ENCODE measurements at places on chromosomes 12 and 14.

- DNase-seq, result no peak
Observed at GRCh38 chr12:13183620-13184019, 12.9 kb upstream of the EMP1 start.

DNA sequence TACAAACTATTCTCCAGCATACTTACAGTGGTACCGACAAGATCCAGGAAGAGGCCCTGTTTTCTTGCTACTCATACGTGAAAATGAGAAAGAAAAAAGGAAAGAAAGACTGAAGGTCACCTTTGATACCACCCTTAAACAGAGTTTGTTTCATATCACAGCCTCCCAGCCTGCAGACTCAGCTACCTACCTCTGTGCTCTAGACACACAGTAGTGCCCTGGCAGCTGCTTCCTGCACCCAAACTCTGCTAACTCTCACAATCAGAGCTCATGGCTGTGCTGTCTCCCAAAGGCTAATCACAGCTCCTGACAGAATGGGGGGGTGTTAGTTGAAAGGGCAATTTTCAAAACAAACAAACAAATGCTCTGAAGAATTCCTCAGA lies 95.2 kb upstream of the OR4E1 start:
- no peak for DNase-seq

GRCh38 chr12:7023114-7023513 lies 4.8 kb upstream of the LPCAT3 start:
- DNase-seq, result no peak

- DNase-seq, result no peak
Observed at GRCh38 chr12:80226576-80226975, 127.2 kb downstream of the OTOGL start.

- DNase-seq, result peak; percentile 25
Observed at GRCh38 chr12:120468325-120468820, 1.2 kb downstream of the SRSF9 start.

DNA sequence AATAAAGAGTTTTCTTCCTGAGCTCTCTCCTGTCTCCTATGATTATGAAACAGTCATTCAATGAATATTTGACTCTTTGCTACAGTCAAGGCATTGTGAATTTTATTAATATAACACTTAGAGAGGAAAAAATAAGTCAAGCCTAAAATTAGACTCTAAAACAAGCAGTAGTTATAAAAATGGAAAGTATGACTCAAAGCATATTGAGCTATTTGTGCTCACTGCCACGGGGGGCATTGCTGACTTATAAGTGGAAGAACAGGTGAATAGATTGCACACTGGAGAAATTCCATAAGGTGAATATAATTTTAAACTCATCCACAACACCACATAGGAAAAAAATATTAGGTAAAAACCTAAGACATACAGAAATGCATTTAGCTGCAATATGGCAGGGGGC lies 87.7 kb upstream of the CCDC196 start:
- DNase-seq, result no peak

DNA sequence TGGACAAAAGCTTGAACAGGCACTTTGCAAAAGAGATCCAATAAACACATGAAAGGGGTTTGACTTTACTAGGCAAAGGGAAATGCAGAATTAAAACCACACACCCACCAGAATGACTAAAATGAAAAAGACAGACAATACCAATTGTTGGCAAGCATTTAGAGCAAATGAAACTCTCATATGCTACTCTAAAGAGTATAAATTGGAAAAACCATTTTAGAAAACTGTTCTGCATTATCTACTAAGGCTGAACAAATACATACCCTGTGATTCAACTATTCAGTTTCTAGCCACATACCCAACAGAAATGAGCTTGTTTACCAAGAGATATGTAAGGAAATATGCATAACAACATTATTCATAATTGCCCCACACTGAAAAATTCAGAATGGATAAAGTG lies 8.5 kb upstream of the IL22 start:
- DNase-seq, result no peak

DNA sequence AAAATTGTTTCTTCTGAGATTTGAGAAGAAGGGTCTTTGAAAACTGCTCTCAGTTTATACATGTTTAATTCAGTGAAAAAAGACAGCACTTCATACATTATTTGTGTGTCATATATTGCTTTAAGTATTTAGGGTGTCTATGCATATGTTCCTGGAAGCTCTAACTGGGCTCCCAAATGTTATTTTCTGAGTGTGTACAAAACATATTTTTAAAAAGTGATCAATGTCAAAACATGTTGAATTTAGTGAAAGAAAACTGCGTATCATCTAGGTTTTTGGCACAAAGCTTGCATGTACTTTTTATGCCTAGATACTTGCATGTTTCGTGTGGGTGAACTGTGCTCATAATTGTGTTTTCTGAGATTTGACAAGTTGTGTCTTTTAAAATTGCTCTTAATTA lies 81.6 kb downstream of the ASCL4 start:
- DNase-seq, result no peak

DNA sequence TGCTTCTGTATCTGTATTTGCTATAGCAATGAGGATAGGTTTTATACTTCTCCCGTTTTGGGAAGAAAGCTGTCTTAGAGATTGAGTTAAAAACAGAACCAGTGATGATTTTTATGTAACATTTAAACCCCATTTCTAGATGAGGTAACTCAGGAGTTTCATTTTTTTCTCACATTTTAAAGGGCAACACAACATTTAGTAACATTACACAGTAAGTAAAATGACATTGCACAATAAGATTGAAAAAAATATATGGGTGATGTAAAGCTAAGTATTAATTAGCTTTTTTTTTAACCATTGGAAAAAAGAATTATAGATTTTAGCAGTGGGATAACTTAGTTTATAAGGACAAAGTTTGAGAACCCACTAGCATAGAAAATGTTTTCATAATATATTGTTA lies 25.2 kb upstream of the SCFD1 start:
- DNase-seq, result no peak

- no peak for DNase-seq
Observed at GRCh38 chr12:64103825-64104740, 118.0 kb downstream of the KICS2 start.

DNA sequence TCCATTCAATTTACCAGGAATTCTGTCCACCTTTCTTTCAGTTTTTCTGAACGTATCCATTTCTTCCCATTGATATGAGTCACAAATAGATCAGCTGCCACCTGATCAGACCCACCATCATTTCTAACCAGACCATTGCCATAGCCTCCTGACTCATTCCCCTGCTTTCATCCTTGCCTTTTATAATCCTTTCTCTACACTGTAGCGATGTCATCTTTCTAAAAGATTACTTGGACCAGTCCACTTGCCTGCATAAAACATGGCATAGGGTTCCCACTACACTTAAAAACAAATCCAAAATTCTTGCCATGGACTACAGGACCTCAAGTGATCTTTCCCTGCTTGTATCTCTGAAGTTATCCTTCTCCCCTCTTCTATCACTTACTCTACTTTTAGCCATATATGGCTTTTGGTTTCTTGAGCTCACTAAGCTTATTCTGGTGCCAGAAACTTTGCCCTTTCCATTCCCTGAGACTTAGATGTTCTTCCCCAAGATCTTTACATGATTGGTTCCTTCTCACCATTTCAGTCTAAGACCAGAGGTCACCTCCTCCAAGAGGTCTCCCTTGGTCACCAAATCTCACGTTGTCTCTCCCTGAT lies 149.5 kb upstream of the KRR1 start:
- no peak for DNase-seq

- peak; percentile 31 for DNase-seq
Observed at GRCh38 chr14:58272588-58273372, 25.6 kb upstream of the ARID4A start.

DNA sequence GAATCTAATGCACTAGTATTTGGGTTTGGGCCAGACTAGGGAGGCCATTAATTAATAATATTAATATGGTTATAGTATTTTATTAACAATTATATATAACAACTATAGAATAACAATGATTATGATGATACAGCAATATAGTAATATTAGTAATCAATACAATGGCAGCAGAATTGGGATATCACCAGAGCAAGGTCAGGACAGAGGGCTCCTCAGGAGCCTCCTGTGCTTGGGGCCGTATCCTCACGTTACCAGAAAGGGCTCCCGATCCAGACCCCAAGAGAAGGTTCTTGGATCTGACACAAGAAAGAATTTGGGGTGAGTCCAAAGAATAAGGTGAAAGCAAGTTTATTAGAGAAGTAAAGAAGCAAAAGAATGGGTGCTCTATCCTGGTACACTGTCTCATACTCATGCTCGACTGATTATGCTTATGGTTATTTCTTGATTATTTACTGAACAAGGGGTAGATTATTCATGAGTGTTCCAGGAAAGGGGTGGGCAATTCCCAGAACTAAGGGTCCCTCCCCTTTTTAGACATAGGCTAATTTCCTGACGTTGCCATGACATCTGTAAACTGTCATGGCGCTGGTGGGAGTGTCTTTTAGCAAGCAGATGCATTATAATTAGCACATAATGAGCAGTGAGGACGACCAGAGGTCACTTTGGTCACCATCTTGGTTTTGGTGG lies 61.6 kb downstream of the RIN3 start:
- DNase-seq, result no peak

DNA sequence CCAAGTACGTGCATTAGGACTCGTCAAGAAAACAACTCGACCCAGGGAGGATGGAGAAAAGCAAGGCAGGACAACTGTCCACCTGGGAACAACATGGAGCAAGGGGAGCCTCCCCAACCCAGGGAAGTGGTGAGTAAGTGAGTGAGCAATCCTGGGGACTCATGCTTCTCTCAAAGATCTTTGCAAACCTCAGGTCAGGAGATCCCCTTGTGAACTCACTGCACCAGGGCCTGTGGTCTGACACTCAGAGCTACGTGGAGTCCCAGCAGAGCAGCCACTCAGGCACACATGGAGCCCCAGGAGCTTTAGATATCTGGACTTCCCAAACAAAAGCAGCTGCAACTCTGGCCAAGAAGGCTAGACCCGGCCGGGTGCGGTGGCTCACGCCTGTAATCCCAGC lies 12.2 kb upstream of the OR5AU1 start:
- no peak for DNase-seq
